ENCODE measurements at places on chromosomes 2 and 18. TPM values are rescaled to one million over a fixed set of nuclear protein-coding genes. Genes with fewer than 3 reads are reported as not detected.

The PKDCC gene
- 145 TPM for polyA plus RNA-seq

The NLRC4 gene
- 1.1 TPM for polyA plus RNA-seq

The HRH4 gene
- polyA plus RNA-seq, result 0.13 TPM

The BARD1 gene
- polyA plus RNA-seq, result 13.2 TPM

The KLHL41 gene
- 4,145 TPM for polyA plus RNA-seq

The ATF2 gene
- 44.2 TPM for polyA plus RNA-seq

The RSAD2 gene
- polyA plus RNA-seq, result 4.8 TPM
